ENCODE measurements at places on chromosomes 1 and 21.

GRCh38 chr1:179099891-179100290 lies 18.0 kb downstream of the TOR3A start:
- DNase-seq, result no peak

DNA sequence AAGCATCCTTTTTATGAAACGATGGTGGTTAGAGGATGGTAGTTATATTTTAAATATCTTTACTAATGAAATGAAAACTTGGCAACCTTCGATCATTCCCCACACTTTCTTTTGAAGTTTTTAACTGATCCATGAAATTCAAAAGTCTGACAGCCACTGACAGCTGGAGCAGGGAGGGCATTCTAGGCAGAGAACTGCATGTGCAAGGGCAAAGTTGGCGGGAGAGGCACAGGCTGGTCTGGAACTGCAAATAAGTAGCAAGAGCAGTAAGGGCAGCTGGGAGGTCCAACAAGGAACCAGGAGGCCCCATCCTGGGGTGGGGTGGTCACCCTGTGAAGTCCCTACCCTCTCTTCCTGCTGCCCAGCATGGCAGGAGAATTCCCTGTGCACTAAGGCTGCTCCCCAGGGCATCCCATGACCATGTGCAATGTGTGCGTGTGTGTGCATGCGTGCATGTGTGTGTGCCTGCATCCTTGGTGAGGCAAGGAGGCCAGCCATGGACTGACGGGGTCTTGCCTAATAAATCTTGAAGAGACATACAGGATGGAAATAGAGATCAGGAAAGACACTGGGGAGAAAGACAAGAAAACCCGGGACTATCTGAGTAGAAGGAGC lies 33.1 kb upstream of the FOXO6 start:
- DNase-seq, result no peak

GRCh38 chr21:26194811-26195251 lies 24.3 kb upstream of the APP start:
- DNase-seq, result no peak

GRCh38 chr1:27332536-27333281 lies 9.1 kb upstream of the SYTL1 start:
- peak; percentile 68 for DNase-seq

DNA sequence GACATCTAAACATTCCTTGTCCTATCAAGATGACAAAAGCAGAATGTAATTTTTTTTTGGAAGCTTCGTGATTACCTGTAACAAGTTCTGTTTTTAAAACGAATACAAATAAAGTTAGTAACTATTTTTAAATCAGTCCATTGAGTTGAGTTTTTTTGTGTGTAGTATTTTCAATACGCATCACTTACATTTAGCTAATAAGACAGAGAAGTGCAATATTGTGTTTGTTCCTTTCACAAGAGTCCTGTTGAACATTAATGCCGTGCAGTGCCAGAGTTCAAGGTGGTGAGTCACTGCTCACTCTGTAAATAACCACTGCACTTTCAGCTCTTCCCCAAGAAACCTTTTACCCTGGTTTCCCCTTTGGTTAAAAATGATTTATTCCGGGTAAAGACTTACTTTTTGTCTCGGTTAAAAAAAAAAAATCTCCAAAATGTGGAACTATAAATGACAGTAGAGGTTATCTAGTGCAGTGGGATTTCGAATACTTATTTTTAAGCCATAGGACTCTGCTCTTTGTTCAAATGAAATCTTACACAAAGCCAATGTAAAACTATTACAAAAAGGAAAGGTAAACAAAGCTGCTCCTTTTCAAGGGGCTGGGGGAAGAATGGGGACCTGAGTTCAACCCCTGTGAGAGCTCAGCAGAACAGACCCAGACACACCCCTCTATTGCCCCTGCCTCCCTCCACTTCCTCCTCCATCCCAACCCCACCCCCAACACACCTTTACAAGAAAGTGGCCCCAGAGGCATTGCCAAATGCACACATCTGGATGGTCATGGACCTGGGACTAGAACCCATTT lies 14.8 kb upstream of the NCMAP start:
- DNase-seq, result peak; percentile 59

- DNase-seq, result no peak
Observed at GRCh38 chr1:44934791-44935190, 51.6 kb downstream of the EIF2B3 start.

GRCh38 chr1:46302641-46303037 lies 777 bp downstream of the LRRC41 start:
- no peak for DNase-seq

- DNase-seq, result no peak
Observed at GRCh38 chr1:109840011-109840629, 70.5 kb upstream of the CSF1 start.

DNA sequence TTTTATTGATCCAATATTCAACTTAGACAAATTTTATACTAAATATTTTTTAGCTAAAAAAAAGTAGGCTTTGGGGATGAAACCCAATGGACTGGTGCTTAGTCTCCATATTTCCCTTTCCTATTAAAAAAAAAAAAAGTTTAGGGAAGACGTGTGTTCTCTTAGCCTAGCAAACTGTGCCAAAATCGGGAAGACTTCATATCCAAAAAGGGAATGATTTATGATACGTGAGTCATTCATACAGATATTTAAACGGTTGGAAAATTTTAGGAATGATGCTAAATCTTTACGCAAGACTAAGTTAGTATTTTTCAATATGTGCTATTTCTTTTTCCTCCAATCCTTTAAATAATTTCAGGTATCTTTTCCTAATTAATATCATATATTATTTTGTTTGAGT lies 50.7 kb downstream of the SPATA17 start:
- no peak for DNase-seq

- no peak for DNase-seq
Observed at GRCh38 chr1:116372191-116372590, 853 bp upstream of the ATP1A1 start.

DNA sequence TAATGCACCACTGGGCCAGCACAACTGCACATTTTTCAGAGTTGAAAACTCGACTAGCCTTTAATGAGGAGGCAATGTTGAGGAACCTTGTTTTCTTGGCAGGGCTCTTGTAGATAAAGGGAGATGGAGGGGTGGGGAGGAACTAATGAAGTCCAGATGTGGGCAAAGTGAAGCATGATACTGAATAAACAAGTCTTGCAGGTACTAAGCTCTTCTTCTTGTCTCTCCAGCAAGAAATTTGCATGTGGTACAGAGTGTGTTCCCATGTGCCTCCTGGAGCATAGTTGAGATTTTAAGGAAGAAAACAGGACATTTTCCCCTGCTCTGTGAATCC lies 47.0 kb downstream of the PLPP3 start:
- DNase-seq, result no peak

DNA sequence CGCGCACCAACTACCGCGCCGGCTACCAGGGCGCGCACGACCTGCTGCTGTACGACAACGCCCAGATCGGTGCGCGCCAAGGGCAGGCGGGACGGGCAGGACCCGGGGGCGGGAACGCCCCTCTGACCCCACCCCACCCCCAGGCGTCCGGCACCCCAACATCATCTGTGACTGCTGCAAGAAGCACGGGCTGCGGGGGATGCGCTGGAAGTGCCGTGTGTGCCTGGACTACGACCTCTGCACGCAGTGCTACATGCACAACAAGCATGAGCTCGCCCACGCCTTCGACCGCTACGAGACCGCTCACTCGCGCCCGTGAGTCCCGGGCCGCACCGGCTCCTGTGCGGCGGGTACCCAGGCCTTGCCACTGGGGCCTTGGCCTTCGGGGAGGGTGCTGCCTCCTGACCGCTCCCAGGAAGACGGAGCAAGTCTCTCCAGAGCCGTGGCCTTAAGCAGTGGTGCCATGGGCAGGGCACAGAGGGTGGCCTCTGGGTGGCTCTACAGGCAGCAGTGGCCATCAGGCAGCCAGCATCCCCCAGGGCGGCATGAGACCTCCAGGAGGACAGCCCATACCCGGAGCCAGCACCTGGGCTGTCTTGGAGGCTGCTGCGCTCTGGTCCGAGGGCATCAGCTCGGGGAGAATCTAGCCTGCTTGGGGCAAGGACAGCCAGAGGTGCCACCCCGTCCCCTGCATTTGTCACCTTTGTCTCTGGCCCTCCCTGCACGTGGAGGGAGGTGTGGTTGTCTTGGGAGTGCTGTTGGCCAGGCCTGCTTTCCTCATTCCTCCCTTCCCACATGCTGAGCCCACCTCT lies 8.1 kb upstream of the MMP23B start:
- DNase-seq, result no peak

DNA sequence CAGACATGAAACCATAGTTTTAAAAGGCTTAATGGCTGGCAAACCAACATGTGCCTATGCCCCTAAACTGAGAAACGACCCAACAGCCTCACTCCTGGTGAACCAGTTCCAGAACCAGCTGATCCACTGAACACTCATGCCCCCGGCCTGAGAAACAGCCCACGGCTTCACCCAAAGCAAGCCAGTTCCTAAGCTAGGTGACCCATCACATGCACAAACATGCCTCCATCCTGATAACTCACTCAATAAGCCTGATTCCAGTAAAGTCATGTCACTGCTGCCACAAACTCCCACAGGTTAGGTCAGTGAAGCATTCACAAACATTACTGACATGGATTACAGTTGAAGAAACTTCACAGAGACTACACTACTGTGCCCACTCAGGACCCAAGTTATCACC lies 161.6 kb downstream of the USH2A start:
- DNase-seq, result no peak

GRCh38 chr21:22885079-22885478 lies 1886.9 kb downstream of the NCAM2 start:
- no peak for DNase-seq

- DNase-seq, result no peak
Observed at GRCh38 chr1:204867666-204868339, 2.9 kb upstream of the NFASC start.

GRCh38 chr1:183832459-183832858 lies 27.5 kb downstream of the RGL1 start:
- DNase-seq, result peak; percentile 4

DNA sequence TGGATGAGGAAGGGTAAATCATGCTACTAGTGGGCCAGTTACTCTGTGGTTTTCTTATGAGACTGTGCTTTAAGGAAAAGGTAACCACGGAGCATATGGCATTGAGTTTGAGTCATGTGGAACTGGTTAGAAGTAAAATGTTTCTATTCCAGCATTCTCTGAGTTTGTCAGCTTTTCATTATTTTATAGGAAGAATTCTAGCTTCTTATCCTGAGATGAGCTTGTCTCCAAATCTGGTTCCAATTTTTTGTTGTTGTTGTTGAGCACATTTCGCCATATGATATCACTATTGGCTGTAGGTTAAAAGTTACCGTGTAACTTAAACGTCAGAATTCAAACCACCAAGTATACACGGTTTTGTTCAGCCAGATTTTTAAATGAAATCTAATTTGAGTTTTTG lies 69.9 kb downstream of the ATF6 start:
- DNase-seq, result peak; percentile 65

DNA sequence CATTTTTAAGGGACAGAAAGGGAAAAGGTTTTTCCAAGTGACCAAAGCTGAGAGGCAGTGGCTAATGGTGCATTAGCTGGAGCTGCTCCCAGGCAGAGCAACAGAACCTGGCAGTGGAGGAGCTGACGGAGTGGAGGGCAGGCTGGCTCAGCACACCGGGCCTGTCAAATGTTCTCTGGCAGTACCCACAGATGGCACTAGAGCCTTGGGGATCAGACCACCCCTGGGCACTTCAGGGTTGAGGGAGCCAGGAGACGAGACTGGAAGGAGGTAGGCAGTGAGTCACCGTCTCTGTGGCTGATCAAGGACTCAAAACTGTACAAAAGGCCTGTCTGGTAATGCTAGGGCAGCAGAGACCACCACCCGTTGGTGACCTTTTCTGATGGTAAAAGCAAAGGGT lies 121.7 kb upstream of the KIAA0040 start:
- no peak for DNase-seq

- no peak for DNase-seq
Observed at GRCh38 chr21:37553078-37553481, 186.5 kb downstream of the DYRK1A start.

GRCh38 chr1:183279835-183280234 lies 93.8 kb downstream of the LAMC2 start:
- DNase-seq, result peak; percentile 97

GRCh38 chr1:236030534-236030933 lies 34.4 kb downstream of the NID1 start:
- DNase-seq, result no peak

- DNase-seq, result no peak
Observed at GRCh38 chr1:6989212-6990159, 204.2 kb downstream of the CAMTA1 start.

DNA sequence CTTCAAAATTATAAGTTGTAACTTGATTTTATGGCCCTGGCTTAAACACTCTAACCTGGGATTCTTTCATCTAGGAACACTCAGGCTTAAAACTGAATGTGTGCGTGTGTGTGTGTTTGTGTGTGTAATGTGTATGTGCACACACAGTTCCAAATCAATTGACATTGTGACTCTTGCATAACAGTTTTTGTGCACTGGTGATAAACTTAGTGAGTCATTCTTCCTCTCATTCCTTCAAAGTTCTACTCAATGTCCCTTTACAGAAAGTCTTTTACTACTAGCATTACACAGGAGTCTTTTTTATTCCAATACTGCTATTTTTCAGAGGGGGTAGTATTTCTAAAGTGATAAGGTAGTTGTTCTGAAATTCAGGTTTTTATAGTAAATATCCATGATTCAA lies 943.6 kb downstream of the KCNT2 start:
- peak; percentile 5 for DNase-seq

DNA sequence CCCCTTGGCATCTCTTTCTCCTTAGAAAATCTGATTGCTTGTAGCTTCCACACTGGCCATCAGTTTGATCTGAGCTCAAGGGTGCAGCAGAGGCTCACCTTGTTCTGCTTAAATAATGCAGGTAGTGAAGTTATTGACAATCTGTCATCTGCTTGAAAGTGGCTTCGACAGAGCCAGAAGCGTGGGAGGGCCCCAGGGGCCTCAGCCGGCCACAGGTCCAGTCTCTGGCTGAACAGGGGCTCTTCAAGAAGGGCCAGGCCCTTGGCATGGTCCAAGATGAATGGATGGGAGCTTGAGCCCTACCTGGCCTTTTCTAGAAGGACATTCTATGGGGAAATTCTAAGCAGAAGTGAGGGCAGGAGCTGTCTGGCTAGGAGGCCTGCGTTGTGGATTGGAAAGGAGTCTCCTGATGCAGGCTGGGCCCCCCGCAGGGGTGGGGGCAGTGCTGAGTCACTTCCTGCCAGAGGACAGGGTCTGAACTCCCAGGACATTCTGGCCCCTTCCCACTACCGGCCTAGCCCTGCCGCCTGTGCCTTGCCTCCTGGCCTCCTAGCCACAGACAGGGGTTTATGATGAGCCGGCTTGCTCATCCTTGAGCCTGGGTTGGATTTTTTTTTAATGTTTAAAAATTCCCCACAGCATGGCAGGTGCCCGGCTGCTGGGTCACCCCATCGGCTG lies 162.3 kb upstream of the VAMP3 start:
- DNase-seq, result peak; percentile 69

DNA sequence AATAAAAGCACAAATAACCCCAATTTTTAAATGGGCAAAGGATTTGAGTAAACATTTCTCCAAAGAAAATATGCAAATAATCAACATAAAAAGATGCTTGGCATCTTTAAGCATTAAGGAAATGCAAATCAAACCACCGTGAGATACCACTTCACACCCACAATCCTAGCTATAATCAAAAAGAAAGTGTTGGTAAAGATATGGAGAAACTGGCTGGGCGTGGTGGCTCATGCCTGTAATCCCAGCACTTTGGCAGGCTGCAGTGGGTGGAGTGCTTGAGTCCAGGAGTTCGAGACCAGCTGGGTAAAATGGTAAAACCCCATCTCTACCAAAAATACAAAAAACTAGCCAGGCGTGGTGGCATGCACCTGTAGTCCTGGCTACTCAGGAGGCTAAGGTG lies 16.9 kb downstream of the ARHGEF11 start:
- DNase-seq, result no peak

GRCh38 chr1:80982831-80983230 lies 817.9 kb upstream of the ADGRL2 start:
- DNase-seq, result no peak

All from NB4 (cell line).